NCI-H524 treated with DMSO at 0.1 percent for 48 hours (cell line): ENCODE measurements at places on chromosomes 2 and 18.

DNA sequence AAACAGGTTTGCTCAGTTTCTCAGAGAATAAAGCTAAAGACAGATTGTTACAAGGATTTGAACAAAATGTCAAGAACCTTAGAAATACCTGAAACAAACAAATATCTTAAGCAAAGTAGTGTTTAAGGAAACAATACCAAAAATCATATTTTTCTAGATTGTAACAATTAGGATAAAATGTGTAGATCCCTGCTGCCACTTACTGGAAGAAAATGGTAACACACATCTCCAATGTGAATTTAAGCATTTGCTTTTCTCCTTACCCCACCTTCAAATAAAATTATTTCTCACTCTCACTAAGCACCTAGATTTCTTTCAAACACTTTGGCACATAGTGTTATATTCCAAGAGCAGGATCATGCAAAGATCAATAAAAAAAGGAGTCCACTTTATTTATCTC, 34.9 kb downstream of the SUCLG1 start:
- DNase-seq, result no peak

GRCh38 chr18:29259838-29260237, 1082.9 kb upstream of the CDH2 start:
- no peak for DNase-seq

DNA sequence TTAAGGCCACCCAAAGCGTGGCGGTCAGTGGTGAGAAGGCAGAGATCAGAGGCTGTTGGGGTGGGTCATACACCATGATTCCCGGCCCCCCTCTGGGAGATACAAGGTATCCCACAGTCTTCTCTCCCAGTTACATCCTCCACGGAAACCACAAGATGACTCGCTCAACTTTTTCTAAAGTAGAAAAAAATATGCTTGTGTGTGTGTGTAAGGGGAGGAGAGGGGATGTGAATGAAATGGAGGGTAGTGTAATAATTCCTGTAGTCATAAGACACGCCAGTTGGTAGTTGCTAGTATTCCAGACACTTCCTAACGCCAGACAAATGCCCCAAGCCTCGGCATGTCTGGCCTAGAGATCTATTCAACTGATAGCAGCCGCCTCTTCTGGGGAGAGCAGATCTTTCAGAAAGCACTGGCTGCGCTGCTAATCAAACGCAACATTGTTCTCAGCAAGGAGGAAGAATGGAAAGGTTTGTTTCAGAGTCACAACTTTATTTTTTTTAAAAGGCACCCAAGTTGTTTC, 143.5 kb downstream of the TGIF1 start:
- DNase-seq, result no peak

DNA sequence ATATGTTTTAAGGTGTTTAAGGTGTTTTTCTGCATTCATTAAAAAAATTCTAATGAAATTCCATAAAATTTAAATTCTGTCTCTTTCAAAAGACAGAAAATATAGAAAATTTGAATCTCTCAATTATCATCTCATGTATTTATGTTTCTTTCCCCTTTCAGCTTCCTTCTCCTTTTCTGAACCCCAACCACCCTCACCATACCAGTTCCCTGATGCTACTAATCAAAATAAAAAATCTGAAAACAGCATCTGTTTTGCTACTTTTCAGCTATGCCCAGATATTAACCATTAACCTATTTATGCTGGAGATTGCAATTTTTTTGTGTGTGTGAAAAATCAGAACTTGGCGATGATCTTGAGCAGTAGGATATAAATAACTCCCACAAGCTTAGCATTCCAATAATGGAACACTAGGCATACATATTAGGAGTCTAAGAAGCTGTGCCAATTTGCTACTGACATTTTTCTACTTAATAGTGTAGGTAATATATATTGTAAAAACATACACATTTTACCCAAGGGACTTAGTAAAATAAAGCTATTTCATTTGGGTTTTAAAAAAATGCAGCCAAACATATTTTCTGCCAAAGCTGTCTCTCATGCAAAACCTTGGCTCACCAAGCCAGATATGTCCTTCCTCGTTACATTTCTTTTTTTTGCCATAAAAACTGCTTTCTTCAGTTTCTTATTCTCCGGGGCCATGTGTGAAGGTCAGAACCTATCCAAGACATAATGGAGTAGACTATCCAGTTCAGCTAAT, 32.6 kb upstream of the AGPS start:
- DNase-seq, result no peak

- DNase-seq, result no peak
These were observed 55.8 kb upstream of the ALPP start for GRCh38 chr2:232322560-232323327.

DNA sequence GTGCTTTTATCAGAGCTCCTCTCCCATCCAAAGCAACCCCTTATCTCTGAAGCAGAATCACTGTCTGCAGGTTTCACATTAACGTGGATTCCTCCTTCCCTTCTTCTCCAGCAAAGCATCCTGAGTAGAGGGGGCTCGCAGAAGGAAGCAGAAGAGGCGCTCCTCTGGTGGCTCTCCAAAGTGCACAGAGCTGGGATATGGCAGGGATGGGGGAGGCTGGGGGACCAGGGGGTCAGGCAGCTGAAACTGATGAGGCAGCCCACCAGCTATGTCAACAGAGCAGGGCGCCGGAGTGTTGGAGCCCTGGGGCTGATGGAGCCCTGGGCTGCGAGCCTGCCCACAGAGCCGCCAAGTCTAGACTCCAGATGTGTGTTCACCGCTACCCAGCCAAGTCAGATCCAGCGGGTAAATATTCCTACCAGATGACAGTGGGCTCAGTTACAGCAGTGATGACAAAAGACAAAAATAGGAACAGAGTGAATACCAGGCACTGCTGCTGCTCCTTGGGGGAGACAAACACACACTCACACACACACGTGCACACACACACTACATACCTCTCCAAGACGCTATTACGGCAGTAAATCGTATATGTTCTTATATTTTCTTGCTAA, 678.3 kb upstream of the ID2 start:
- no peak for DNase-seq

GRCh38 chr2:150126143-150126740, 361.2 kb downstream of the RND3 start:
- no peak for DNase-seq

DNA sequence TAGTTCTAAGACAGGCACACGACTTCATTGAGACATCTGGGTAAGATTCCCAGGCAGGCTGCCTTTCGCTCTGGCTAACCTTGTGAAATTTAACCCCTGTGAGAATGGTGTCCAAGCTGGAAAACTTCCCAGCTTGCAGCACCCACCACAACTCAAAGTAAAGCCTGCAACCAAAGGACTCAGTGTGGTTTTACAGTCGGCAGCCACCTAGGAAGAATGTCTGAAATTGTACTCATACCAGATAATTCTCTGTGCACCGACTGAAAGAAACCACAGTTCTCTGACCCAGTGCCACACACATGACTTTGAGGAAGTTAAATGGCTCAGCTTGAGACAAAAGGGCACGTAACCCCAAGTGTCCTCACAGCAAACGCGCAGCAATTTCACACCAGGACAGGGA, 125.7 kb downstream of the RBMS1 start:
- DNase-seq, result no peak

DNA sequence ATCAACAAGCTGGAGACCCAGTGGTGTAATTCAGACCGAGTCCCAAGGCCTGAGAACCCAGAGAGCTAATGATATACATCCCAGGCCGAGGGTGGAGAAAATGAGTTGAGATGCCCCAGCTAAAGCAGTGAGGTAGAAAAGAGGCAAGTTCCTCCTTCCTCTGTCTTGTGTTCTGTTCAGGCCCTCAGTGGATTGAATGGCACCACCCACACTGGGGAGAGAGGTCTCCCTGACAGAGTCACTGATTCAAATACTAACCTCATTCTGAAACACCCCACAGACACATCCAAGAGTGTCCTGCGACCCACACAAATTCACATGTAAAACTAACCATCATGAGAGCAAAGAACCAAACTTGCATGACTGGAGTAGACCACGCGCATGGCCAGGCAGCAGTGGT, 215.3 kb downstream of the ANAPC1 start:
- no peak for DNase-seq

GRCh38 chr2:221997100-221997499, 301.7 kb downstream of the PAX3 start:
- no peak for DNase-seq

- no peak for DNase-seq
These were observed 69.1 kb downstream of the UXS1 start for GRCh38 chr2:106124905-106125549.

DNA sequence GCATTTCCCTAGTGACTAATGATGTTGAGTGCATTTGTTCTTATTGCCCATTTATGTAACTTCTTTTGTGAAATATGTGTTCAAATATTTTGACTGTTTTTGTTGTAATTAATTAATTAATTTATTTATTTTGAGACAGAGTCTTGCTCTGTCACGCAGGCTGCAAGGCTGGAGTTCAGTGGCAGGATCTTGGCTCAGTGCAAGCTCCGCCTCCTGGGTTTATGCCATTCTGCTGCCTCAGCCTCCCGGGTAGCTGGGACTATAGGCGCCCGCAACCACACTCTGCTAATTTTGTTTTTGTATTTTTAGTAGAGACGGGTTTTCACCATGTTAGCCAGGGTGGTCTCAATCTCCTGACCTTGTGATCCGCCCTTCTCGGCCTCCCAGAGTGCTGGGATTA, 71.9 kb downstream of the TAF4B start:
- DNase-seq, result no peak

DNA sequence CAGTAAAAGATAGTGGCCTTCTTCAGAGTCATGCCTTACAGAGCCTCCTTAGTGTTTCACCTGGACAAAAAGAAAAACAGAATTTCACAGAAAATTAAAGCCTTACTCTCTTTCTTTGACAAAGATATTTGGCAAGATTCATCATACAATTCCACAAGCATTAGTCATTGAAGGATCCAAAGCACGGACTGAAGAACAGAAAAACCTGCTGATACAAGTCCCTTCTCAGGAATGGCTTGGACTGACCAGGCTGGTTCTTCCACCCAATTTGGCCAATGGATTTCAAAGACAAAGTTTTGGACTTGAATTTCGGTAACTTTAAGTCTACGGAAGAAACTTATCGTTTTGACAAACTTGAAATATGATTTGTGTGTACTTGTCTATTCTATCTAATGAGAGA, 39.1 kb upstream of the GALNT3 start:
- no peak for DNase-seq

DNA sequence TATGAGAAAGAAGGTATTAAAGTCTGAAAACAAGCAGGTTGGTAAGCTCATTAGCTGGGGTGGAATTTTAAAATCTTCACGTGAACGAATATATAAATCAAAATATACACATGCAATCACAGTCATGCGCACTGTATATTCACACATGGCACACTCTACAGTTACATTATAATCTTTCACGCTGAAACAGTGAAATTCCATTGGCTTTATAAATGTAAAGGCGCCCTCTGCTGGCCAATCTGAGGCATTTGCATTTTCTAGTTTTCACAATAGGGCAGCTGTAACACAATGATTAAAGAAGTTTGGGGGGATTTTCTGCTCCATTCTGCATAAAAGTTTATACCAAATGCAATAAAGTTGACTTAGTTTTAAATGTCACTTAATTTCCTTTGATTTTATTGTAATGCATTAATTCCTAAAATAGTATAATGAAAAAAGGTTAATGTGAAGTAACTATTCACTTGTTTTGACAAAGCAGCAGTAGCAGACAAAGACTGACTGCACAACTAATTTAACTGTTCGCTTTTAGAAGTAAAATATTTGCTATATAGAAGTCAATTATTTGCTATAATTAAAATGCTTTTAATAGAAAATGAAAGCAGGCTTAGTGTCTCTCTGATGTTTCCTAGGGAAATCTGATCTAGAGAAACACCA, 17.2 kb downstream of the IFIH1 start:
- DNase-seq, result peak; percentile 77

- DNase-seq, result no peak
These were observed 25.3 kb upstream of the SERTAD2 start for GRCh38 chr2:64678771-64679590.

DNA sequence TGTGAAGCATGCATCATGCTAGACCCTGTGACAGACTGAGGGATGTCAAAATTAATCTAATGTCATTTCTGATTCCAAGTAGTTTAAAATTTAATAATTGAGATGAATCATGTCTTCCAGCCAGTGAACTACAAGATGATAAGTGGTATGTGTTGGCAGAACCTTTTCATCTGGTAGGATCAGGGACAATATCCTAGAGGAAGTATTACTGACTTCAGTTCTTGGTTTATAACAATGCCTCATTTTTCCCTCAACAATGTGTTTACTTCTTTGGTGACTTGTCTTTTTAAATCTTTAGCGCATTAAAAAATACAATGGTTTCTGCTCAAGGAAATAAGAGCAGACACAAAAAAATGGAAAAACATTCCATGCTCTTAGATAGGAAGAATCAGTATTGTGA, 69.4 kb downstream of the ARHGAP28 start:
- no peak for DNase-seq

- DNase-seq, result no peak
These were observed 264.6 kb upstream of the TRIB2 start for GRCh38 chr2:12452185-12452584.

- no peak for DNase-seq
These were observed 114.9 kb upstream of the SEC11C start for GRCh38 chr18:59024829-59025228.

DNA sequence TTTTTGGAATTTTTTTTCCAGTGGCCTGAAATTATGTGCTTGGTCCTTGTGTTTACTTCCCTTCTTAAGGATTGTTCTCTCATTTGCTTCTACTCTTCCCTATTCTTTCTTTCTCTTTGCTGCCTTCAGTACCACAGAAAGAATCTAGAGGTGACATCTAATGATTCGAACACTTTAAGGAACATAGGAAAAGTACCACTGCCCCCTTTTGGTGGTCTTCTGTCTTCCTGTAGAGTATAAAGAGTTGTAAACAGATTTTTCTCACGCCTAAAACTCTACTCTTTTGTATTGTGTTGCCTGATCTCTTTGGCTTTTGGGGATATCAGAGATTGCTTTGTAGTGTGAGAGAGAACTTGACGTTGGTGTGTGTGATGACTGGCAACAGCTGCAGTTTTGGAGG, 7.0 kb upstream of the SCTR start:
- DNase-seq, result no peak

GRCh38 chr2:16728351-16729136, 62.9 kb upstream of the CYRIA start:
- no peak for DNase-seq

GRCh38 chr2:12552092-12552491, 164.6 kb upstream of the TRIB2 start:
- no peak for DNase-seq

DNA sequence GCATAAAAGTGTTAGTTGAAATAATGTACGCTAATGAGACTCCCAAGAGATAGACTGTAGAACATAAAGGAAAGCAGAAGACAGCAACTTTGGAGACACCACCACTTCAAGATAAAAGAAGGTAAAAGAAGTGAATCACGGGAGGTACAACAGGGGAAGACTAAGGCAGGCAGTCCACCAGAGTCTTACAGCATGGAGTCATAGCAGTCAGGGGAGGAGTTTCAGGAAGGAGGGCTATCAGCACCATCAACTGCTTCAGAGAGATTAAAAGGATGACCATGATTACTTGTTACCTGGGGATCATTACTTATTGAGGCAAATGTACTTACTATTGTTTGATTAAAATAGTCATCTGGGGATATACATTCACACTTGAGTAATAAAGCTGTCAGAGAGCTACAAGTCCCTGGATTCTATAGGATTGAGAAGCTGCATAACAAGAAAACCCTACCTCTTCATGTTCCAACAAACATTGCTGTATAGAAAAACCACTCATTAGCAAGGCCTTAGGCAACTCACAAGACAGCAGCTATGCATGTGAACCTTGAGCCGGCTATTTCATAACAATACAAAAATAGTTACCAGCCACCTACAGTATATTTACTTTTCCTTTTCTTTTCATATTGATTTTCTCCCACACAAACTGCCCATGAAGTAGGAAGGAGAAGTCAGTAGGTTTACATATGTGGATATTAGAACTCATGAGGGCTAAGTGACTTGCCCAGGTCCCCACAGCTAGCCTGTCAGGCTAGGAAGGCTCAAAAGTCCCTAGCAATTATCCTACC, 101.7 kb downstream of the PDE11A start:
- no peak for DNase-seq
